GM23338 (cell line): ENCODE measurements at places on chromosomes 2 and 18.
A peak's percentile ranks its signal among the peaks of the same experiment; 100 is the strongest.

DNA sequence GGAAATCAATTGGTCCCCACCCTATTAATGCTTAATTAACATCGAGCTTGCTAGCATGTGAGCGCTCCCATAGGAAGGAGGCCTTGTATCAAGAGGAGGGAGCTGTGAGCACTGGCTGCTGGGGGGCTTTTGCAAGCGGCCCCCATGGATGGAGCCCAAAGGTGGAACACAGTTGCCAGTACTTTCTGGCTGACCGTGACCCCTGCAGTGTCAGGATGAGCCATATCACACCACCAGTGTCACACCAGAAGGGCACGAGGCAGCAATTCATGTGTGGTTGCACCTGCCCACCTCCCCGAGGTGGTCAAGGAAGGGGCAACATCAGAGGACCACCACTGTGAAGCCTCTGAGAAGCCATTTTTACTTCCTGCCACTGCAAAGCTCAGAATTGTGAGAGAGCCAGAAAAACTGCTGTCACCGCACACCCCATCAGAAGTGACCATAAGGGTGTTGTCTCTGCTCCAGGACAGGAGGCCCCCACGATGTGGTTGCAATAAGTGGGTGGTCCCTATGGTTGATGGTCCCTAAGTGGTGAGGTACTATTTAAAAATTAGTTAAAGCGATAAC lies 99.8 kb upstream of the RAB6C start:
- DNase-seq: no peak

- no peak for DNase-seq
Observed at GRCh38 chr2:129728035-129728972, 251.2 kb upstream of the RAB6C start.

GRCh38 chr2:2840681-2841300 lies 509.7 kb upstream of the MYT1L start:
- DNase-seq: no peak

DNA sequence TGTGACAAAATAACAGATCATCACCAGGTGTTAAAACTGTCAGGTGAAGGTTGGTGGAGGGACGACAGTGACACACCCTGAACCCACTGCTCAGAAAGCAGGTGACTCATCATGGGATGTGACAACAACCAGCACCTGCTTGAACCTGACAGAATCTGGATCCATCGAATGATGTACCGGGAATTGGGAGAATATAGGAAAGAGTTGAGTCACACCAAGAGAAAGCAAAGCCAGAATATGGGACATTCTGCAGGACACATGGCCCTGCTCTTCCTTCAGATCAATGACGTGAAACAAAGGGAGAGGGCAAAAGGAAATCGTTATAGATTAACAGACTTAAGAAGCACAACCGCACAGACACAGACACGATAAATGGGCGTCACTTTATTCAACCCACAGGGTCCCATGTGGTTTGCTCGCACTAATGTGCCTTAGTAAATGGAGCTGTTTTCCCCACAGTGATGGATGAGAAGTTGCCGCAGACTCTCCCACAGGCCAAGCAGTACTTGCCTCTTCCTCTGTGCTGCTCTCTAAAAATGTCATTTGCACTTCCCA lies 100.1 kb downstream of the CRACDL start:
- no peak for DNase-seq

- no peak for DNase-seq
Observed at GRCh38 chr18:2417861-2418610, 153.3 kb downstream of the METTL4 start.

DNA sequence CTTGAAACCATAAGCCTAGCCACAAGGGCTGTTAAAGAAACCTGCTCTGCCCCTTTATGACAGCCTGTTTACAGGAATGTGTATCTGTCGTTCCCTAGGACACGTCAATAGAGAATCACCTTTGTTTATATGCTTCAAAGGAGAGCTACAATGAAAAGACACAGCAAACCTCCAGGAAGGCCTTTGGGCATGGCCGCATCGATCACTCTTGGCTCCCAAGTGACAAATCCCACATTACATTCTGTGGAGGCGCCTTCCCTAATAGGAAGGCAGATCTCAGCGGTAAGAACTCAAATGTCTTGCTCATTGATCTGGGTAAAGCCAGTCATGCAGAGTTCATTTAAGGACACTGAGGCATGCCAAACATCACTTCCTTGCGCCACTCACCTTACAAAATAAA lies 26.5 kb downstream of the KIAA2012 start:
- DNase-seq: peak; percentile 53

- no peak for DNase-seq
Observed at GRCh38 chr2:105254531-105255210, 13.1 kb downstream of the GPR45 start.

DNA sequence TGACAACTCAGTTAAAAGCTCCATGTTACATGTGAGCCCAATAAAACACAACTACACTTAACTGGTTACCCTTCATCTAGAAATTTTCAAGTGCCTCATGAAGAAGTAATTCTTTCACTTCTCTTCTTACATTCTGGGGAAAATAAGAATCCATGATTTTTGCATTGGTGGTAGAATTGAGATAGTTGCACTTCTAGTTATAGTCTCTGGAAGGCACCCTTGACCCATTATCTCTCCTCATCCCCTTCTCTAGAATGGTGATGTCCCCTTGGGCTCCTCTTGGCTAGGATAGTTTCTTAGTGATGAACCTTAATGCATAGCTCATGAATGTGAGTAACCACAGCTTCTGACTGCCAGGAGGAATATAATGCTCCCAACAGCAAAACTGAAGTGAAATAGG lies 3.6 kb downstream of the LGALSL start:
- DNase-seq: no peak

DNA sequence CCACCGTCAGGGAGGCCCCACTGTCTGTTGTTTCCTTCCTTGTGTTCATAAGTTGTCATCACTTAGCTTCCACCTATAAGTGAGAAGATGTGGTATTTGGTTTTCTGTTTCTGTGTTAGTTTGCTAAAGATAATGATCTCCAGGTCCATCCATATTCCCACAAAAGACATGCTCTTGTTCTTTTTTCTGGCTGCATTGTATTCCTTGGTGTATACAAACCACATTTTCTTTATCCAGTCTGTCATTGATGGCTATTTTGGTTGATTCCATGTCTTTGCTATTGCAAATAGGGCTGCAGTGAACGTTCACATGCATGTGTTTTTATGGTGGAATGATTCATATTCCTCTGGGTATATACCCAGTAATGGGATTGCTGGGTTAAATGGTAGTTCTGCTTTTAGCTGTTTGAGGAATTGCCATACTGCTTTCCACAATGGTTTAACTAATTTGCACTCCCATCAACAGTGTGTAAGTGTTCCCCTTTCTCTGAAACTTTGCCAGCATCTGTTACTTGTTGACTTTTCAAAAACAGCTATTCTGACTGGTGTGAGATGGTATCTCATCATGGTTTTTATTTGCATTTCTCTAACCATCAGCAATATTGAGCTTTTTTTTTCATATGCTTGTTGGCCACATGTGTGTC lies 156.6 kb upstream of the NOSTRIN start:
- DNase-seq: no peak

GRCh38 chr2:1497122-1497611 lies 83.9 kb downstream of the TPO start:
- no peak for DNase-seq
